Mucosa of descending colon (tissue), 3 donors: ENCODE measurements at places on chromosomes 1 and 21. TPM values are rescaled to one million over a fixed set of nuclear protein-coding genes. Genes with fewer than 3 reads are reported as not detected.

DNA sequence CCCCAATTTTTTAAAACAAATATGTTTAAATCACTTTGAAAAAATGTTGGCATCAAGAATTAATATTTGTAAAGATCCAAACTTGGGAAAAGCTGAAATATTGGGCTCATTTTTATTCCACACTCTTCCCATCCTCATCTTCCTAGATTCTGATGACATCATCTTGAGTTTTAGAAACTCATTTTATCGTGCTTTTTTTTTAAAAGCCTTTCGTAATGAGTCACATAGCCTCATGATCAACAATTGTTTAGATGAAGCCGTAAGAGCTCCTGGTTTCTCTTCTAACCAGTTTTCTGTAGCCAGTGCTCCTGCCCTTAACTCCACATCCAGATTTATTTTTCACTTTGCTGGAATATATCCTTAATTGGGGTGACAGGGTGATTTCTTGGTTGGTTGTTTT, 78.6 kb downstream of the POFUT2 start:
- DNase-seq = no peak

- DNase-seq = peak; percentile 38
Measured at GRCh38 chr1:45331436-45332345, 5.0 kb downstream of the HPDL start.

RBM11 gene
- total RNA-seq = 0.65 TPM

DNAI4 gene
- total RNA-seq = 14.8 TPM

THEM5 gene
- total RNA-seq = not detected
